Stimulated activated CD8-positive, alpha-beta memory T cell treated with anti-CD3 and anti-CD28 coated beads, Interleukin-4, amount 100 ng/mL, for 4 hours (primary cell): ENCODE measurements at places on chromosomes 1 and 21.
A peak's percentile ranks its signal among the peaks of the same experiment; 100 is the strongest.

- no peak for DNase-seq
Measured at GRCh38 chr1:10685196-10685807, 111.1 kb downstream of the CASZ1 start.

- DNase-seq, result no peak
Measured at GRCh38 chr1:192311281-192311680, 5.5 kb upstream of the RGS21 start.

- no peak for DNase-seq
Measured at GRCh38 chr1:17027403-17027802, 15.7 kb upstream of the ATP13A2 start.

GRCh38 chr1:105872817-105873216, 1183.7 kb upstream of the PRMT6 start:
- no peak for DNase-seq

DNA sequence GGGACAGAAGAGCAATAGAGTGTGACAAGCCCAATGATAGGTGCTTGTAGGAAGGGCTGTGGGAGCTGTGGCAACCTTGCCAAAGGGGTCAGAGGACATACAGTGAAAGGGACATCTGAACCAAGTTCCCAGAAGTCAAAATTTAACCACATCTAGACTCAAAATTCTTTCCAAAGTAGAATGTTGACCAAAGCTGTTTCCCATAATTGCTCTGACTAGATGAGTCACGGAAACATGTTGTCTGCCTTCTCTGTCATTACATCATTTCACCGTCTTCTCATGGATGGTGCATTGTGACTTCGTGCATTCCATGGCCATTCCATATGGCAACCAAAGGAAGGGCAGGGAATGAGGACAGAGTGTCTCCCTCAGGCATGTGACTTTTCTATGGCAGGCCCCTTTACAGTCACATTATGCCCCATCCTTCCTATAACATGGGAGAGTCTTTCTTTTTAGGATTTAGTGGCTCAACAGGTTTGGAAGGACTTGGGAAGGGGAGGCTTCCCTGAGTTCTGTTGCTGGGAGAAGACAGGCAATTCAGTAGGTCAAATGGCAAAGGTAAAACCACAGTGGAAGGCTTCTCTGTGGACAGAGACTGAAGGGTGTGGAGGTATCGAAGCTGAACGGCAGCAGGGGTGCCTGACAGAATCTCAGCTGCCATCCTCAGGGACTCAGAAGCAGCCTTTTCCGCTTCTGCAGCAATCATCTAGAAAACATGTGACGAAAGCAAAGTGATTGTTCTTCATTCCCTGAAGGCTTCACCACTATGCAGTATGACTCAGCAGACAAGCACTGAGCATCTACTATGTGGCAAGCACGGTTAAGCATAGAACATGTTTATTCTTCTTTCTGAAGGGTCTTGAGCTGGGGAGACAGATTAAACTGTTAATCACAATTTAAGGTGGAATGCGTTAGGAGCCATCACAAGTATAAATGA, 24.7 kb downstream of the NPHS2 start:
- DNase-seq, result no peak

GRCh38 chr1:165047994-165048393, 308.5 kb downstream of the LMX1A start:
- DNase-seq, result no peak

DNA sequence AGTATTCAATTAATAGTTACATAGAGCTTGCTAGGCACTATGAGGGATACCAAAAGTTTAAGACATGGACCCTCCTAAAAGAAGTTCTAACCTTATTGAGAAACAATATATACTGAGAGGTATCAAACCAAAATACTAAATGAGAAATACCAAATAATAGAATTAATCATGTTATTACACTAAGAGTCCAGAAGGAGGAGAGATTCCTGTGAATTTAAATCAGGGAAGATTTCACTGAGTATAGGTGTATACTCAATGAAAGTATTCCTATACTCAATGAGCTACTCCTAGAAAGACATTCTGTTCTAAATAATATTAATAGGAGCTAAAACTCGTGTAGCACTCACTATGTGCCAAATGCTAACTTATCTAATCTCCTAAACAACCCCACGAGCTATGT, 9.4 kb downstream of the CR1L start:
- no peak for DNase-seq

GRCh38 chr1:29451368-29451892, 215.1 kb downstream of the PTPRU start:
- DNase-seq, result no peak

DNA sequence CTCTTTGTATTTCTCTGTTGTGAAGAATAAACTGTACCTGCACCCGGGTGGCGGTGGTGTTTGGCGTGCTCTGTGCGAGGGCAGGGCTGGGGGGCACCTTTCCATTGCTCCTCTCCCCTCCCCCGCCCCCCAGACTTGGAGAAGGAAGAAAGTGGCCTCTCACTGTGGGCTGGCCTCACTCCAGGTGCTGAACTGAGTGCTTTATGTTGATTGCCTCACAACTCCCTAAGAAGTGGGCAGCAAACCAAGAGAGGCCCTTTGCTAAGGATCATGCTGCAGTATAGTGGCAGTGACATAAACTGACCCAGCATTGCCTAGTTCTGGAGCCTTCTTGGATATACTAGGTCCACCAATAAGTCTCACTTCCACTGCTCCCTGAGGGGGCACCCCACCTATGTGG, 20.2 kb downstream of the A3GALT2 start:
- DNase-seq, result no peak

- no peak for DNase-seq
Measured at GRCh38 chr1:5914676-5915365, 77.4 kb downstream of the NPHP4 start.

DNA sequence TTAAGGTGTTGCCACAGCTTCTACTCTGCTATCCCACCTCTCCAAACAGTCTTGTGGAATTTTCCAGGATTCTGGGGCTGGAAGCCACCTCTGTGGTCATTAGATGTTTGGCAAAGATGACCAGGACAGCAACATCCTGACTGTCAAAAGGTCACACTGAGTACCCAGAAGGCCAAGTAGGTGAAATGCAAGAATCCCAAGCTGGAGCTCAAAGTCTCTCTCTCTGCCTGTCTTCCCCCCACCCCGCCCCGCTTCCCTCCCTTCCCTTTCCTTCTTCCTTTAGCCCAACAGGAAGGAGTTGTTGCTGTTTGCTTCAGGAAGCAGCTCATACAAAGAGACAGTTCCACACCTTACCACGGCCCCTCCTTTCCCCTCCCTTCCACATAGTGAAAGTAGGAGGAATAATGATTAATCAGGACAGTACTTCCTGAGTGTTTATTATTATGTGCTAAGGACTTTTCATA, 75.6 kb upstream of the SLC2A1 start:
- no peak for DNase-seq

DNA sequence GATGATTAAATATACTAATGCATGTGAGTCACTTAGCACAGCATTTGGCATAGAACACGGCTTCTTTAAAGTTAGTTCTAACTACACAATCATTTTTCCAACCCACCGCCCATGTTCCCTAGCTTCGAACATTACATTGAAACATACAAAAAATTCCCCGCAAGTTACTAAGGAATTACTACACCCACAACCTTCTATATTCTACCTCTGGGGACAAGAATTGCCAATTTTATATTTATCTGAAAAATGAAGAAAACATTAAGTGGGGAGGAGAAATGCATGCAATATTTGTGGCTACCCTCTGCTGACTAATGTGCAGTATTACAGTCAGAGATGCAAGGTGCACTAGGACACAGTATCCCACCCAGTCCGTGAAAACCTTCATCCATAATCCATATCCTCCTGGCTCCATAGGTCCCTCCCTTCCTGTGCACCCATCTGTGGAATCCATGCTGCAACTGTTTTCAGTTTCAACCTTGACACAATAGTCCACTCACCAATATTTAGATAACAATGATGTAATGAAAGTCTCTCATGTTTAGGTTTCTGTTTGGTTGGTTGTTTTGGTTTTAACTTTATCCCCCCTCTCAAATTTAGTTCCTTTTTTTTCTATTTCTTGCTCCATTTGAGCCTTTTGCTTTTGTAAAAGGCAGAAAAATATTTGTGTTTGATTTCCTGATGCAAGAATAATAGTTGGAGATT, 31.6 kb downstream of the RGS5 start:
- no peak for DNase-seq

GRCh38 chr1:171296897-171297296, 17.1 kb upstream of the FMO4 start:
- DNase-seq, result no peak

DNA sequence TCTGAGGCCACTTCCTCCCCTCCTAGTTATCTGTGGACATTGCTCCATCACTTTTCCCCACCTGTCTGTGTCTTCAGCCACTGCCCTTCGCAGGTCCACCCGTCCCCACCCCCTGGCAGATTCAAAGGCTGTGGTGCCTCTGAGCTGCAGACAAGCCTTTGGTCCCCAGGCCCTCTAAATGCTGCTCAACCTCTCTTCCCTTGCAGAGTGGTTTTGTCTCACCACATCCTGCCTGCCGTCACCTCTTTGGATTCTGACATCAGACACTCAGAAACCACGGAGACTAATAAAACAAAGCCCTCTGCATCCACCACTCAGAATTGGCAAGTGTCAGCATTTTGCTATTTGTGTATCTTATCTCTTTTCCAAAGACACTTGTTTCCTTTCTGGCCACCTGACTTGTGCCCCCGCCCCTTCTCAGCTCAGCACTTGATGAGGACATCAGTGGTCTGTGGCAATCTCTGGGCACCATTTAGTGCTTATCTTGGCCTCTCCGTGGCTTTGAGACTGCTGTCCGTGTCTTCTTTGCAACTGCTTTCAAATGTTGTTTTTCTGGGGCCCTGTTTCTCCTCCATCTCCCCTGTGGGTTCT, 7.7 kb downstream of the CNIH3 start:
- DNase-seq, result peak; percentile 34

DNA sequence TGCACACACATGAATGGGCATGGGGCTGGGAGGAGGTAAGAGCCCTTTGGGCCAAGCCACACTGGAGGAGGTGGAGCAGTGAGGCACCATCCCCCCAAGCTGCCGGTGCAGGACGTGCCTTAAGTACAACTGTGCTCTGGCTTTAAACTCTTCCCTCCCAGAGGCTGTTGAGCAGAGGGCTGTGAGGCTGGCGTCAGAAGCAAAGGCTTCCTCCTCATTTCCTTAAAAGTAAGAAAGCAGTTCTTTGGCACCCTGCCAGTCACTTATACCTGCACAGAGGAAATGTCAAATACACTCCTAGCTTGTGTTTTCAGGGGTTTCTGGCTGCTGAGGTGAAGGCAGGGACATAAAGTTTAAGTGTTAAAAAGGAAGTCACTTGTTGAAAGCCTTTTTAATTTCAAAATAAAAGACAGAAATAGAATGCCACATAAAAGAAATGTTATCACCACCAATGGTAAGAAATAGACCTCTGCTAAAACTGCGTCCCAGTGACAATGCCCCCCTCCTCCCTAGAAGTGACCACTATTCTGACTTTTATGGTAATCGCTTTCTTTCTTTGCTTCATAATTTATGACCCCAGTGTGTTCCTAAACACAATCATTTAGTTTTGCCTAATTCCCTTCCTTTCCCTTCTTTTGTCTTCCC, 33.0 kb downstream of the LAMC2 start:
- no peak for DNase-seq

DNA sequence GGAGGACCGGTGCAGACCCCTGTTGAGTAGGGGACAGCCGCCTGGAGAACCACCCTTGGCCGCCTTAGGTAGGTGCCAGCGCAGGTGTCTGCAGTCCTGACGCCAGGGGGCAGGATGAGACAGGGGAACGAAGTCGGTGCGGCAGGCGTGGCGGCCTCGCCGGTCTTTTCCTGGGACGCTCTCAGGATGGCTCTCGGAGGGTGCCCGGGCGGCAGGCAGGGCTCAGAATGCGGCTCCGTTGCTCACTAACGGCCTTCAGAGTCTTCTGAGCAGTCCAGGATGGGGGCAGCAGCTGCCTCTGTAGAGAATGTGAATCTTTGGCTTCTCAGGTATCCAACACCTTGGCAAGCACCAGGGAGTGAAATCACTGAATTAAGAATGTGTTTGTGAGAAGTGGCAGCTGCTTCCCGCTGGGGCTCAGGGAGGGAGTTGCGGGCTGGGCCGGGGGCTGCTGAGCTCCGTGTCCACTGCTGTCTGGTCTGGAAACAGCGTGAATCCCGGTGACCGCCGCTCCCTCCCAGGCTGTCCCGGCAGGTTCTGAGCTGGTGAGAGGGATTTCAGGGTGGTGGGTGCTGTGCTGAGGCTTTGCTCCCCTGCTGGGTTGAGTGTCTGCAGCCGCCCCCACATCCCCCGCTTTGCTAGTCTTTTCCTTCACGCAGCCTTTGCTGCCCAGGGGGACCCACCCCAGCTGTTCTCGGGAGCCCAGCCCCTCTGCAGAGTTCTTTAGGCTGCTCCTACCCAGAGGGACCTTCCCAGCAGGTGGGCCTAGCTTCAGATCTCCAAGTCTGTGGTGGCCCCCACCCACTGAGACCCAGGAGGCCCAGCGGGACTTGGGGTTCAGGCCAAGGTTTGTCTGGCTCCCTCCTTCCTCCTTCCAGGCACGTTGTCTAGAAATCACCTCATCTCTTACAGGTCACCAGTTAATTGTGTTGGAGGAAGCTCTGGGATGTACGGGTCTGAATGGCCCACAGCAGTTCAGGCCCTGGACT, 11.1 kb upstream of the C1orf174 start:
- DNase-seq, result peak; percentile 35

GRCh38 chr1:47693115-47693514, 255.3 kb downstream of the FOXD2 start:
- no peak for DNase-seq

DNA sequence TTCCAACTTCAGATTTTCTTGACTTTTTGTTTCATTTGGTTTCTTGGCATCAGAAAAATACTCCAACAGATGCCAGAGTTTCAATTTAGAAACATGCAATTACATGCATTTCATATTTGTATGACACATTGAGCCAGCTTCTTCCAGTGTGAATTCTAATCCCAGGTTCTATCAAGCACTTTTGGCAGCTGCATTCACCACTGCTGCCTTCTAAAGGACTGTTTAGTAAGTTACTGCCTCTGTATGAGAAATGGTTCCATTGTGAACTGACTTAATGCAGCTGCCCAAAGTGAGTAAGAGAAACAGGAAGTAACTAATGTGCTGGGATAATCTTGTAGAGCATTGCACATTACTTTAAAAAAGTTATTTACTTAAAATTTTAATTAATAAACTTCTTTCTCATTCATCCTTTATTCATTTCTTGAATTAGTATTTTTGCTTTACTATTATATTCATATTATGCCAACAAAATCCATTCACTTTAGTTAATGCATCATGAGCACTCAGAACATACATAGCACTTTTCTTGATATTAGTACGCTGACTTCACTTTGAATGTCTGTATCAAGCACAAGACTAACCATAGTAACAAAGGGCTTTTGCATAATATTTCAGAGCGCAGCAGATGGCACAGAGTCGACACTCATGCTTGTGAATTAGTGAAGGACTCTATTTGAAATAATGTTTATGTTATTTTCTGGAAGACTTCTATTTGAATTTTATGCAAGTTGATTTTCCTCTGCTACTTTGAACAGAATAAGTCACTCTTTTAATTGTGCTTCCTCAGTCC, 9.8 kb downstream of the RGS18 start:
- no peak for DNase-seq

- no peak for DNase-seq
Measured at GRCh38 chr1:77394166-77394565, 112.3 kb downstream of the AK5 start.

- DNase-seq, result no peak
Measured at GRCh38 chr1:218171302-218171893, 113.7 kb upstream of the RRP15 start.

GRCh38 chr1:151314137-151314875, 12.9 kb downstream of the PI4KB start:
- DNase-seq, result no peak
